ENCODE measurements at places on chromosomes 5 and 9.

- DNase-seq, result no peak
These were observed 10.4 kb downstream of the TAF11L12 start for GRCh38 chr5:17620627-17621026.

DNA sequence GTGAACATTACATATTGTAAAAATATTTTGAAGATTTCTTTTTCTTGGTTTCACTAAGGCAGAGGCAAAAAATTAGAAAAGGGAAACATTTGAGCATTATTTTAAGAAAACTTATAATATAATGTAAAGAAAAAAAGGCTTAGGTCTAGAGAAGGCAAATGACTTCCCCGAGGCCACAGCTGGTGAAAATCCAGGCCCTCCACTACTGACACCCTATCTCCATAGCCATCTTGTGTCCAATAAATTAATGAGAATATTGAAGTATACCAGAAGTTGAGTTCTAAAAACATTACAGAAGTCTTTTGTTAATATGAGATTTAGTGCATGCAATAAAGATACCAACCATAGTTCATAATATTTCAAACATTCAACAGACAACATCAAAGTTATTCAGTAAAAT is 459.9 kb upstream of the RORB start:
- DNase-seq, result no peak

DNA sequence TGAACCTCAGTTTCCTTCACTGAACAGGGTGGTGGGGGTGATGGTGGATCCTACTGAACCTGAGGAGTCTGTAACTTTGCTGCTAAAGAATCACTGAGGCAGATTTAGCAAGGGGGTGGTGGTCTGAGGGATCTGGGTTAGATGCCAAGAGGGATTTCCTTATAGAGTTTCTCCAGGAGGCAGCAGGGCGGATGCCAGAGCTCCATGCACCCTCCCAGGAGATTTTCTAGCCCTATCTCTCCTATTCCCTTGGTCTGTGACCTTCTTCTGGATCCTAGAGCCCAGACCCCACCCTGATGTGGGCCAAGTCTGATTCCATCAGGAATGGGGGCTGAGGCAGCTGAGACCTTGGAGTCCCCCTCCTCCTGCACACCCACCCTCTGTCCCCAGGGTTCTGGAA is 6.0 kb downstream of the PTGS1 start:
- DNase-seq, result no peak

- no peak for DNase-seq
These were observed 70.8 kb downstream of the FAT2 start for GRCh38 chr5:151520294-151520693.

DNA sequence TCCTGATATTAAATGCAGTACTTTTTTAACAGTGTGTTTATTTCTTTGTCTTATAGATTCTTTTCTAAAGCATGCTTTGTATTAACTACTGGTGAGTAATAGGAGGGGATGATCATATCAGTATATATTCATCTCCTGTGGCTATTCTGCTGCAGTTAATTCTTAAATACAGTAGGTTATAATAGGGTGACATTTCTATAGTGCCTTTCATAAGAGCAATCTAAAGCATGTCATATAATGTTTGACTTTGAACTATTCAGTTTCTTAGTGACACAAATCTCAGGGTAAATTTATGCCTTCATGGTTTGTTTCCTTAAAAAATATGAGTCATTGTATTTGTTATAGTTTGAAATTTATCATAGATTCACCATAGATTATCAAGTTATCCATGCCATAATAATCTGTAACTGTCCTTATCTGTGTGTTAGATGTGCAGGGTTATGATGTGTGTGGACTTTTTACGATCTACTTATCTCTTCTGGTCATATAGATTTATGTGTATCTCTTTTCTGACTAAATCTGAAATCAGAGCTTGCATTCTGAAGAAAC is 1019.5 kb downstream of the NR2F1-AS1 start:
- DNase-seq, result no peak

DNA sequence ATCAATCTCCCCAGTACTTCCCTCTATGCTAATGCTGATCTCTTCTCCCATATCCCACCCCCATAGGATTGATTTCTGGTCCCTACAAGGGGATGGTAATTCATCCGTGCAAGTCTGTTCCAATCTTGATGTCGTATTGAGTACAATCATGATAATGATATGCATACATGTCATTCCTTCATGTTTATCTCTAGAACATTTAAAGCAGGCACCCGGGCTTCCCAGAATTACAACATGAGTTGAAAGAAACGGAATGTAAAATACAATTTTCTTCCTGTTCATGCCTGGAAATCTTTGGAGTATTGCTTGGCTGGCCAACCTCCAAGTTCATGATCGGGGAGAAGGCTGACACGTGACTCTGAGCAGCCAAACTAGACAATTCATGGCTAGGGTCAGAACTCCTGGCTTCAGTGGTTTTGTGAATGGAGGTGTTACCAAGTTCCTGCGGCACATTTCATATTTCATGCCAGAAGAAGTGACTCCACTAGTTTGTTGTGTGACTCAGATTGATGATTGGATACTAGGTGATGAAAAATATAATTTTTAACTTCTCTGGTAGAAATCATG is 66.6 kb downstream of the C9orf152 start:
- no peak for DNase-seq

GRCh38 chr5:115330830-115331229 is 34.4 kb upstream of the CCDC112 start:
- DNase-seq, result no peak

DNA sequence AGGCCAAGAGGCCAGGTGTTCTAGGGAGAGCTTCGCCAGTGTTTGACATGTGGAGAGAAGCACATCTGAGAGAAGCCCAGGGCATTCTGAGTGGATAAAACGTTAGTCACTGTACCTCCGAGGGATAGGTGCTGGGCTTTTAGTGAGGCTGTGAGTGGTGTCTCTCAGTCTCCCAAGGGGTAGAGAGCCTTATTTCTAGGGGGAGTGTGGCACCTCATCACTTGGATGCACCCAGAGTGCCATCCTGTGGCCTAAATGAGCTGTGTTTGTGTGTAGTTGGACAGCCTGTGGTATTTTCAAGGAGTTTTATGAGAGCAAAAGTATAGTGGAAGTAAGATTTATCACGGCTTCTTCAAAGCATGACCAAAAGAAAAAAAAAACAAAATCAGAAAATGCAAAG is 1046.9 kb upstream of the WWC1 start:
- no peak for DNase-seq

DNA sequence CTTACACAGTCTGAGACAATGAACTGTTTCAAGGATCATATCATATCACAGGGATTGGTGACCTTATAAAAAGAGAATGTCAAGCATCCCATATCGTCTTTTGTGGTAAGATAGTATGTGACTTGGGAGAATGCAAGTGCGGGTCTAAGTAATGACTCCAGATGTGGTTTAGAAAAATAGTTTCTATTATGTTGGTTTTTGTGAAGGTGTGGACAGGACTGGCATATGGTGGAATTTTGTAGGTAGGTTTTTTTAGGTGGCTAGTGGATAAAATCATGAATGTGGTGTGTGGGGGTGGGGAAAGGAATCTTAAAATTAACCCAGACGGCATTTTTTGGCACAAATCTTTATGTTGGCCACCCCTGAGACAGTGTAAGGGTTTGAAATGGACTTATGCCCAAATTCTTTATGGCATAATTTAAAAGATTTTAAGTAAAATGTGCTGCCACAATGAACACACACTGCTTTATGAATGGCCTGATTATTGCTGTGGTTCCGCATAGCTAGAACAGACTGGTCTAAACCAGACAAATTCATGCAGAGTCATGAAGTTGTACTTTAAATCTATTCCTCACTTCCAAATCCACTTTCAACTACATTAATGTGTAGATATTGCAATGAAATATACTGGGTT is 204.8 kb upstream of the HAPLN1 start:
- DNase-seq, result no peak
